Ascending aorta (tissue), 2 donors: ENCODE measurements at places on chromosomes 2 and 18.

DNA sequence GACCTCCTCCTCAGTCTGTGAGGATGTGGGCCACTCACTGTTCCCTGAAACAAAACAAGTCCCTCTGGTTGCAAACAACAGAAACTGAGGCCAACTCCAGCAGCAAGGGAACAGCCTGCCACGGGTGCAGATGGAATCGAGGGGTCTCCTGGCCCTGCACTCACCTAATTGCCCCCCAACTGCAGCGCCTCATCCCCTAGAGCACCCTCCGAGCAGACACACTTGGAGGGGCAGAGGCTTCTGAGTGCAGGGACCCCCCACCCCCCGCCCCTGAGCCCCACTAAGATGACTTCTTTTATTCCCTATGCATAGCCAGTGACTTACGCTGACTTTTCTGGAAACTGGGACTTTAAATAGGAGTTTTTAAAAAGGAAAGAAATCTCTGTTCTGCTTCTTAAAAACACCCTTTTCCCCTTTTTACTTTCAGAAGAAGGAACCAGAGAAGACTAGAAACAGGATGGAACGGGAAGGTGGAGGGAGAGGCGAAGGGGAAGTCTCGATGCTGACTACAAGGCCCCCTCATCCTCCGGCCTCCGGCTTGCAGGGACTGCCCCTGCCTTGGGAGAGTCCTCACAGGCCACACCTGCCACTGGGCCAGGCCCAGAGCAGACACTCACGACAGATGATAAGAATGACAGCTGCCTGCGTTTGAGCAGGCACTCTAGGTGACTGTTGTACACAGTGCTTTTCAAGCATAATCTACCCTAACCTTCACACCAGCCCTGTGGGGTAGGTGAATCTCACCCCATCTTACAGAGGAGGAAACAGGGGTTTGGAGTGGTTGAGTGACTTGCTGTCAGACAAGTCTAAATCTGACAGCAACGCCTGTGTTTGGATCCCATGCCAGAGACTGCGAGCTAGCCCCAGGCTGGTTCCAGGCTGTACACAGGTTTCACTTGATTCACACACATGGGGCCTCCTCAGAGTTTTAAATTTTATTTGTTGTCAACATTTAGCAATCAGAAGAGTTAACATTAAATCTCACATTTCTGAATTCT, 28.2 kb upstream of the BIN1 start:
- H3K36me3 ChIP-seq = no peaks in the 10 kb centered on the region
- H3K4me1 ChIP-seq = no peaks in the 10 kb centered on the region
- no peaks in the 10 kb centered on the region for H3K27me3 ChIP-seq
- peak overlapping the region; percentile 32 for H3K27ac ChIP-seq

DNA sequence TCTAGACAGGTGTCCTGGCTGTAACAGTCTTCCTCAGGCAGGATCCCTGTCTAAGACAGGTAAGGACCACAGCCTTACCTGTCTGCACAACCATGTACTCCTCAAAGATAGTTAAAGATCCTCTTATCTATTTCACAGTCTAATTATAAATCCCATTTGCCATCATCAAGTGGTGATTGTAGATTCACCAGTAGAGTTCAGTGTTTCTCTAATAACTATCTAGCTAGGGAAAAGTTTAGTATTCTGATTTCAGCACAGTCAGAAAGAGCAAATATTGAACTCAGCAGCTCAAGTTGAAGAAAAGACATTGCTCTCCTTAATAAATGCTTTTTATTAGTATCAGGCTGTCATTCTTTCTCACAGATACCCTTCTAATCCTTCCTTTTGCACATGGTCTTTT, 1305.5 kb upstream of the NXPH2 start:
- no peaks in the 10 kb centered on the region for H3K36me3 ChIP-seq
- no peaks in the 10 kb centered on the region for H3K27me3 ChIP-seq
- no peak overlapping the region for H3K4me3 ChIP-seq
- no peaks in the 10 kb centered on the region for H3K4me1 ChIP-seq
- H3K27ac ChIP-seq = no peak overlapping the region

- H3K4me3 ChIP-seq = no peak overlapping the region
- H3K36me3 ChIP-seq = no peaks in the 10 kb centered on the region
- H3K4me1 ChIP-seq = no peaks in the 10 kb centered on the region
Measured at GRCh38 chr18:78268226-78268988, 711.2 kb upstream of the SALL3 start.

- no peak for DNase-seq
- H3K36me3 ChIP-seq = no peaks in the 10 kb centered on the region
- no peaks in the 10 kb centered on the region for H3K4me1 ChIP-seq
- no peak overlapping the region for H3K4me3 ChIP-seq
- no peak overlapping the region for H3K27ac ChIP-seq
Measured at GRCh38 chr2:164600763-164601162, 20.5 kb downstream of the GRB14 start.

GRCh38 chr2:101409699-101410098, 22.4 kb upstream of the CREG2 start:
- H3K36me3 ChIP-seq = no peaks in the 10 kb centered on the region
- H3K4me3 ChIP-seq = no peak overlapping the region
- no peaks in the 10 kb centered on the region for H3K4me1 ChIP-seq
- DNase-seq = no peak
- no peak overlapping the region for H3K27ac ChIP-seq

DNA sequence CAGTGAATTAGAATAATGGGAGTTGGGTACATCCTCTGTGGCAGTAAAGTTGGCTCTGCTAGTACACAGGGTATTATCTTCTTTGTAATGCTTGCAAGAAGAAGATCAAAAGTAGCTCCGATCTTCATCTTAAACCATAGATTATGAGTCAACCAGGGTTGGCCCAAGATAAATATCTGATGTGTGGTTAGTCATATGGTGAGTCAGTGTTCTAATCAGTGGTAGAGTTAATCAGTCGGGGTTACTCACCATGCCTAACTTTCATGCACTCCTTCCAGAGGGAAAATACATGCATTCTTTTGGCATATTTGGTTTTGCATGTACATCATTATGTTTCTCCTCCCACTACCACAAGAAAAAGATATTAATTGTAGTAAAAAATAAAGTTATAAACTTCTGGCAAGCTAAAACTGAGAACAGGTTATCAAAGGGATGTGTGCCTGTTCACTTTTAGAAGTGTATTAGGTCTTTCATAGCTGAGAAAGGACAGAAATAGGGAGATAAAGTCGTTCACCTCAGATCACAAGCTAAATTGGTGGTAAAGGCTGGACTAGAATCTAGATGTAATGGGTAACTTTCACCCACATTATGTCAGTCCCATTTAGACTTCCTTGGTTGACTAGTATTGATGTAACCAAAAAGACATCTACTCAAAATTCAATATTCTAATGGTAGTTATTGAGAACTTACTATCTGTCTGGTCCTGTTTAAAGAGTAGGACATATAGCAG, 684.4 kb downstream of the IRS1 start:
- no peaks in the 10 kb centered on the region for H3K36me3 ChIP-seq
- no peak for DNase-seq
- H3K27me3 ChIP-seq = no peaks in the 10 kb centered on the region
- no peak overlapping the region for H3K27ac ChIP-seq

GRCh38 chr2:27347641-27348040, 8.9 kb downstream of the GTF3C2 start:
- no peaks in the 10 kb centered on the region for H3K4me1 ChIP-seq
- H3K4me3 ChIP-seq = no peak overlapping the region
- no peak overlapping the region for H3K27ac ChIP-seq
- peaks cover 13% of the 10 kb centered on the region for H3K36me3 ChIP-seq
- H3K27me3 ChIP-seq = no peaks in the 10 kb centered on the region

DNA sequence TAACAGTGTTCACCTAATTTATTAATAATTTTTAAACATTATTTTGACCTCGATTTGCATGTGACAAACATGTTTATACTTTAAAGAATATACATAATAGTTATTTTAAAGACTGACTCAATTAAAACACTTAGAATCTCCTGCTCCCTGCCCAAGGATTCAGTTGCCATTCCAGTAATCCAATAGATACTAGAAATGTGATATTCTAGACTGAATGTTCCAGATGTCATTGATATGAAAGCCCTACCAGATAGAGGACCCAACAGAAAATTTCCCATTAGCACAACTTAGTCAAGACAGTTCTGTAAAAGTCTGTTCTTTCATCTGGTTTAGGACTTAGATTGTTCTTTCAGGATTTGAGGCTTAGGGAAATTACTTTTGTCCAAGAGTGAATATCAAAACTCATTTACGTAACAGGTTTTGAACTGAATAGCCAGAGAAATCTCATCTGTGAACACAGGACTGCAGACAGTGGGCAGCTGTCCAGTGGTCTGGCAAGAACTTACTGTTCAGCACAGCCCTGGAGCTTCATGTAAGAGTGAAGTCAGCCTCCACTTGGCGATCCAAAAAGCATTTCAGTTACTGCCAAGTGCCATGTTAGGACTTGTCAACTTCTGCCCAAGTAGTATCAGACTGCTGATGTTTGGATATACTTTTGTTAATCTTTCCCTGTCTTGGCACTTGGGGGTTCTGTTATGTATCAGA, 77.5 kb downstream of the OSBPL6 start:
- no peaks in the 10 kb centered on the region for H3K27me3 ChIP-seq
- H3K36me3 ChIP-seq = no peaks in the 10 kb centered on the region
- H3K27ac ChIP-seq = peak overlapping the region; percentile 49
- DNase-seq = peak; percentile 76

DNA sequence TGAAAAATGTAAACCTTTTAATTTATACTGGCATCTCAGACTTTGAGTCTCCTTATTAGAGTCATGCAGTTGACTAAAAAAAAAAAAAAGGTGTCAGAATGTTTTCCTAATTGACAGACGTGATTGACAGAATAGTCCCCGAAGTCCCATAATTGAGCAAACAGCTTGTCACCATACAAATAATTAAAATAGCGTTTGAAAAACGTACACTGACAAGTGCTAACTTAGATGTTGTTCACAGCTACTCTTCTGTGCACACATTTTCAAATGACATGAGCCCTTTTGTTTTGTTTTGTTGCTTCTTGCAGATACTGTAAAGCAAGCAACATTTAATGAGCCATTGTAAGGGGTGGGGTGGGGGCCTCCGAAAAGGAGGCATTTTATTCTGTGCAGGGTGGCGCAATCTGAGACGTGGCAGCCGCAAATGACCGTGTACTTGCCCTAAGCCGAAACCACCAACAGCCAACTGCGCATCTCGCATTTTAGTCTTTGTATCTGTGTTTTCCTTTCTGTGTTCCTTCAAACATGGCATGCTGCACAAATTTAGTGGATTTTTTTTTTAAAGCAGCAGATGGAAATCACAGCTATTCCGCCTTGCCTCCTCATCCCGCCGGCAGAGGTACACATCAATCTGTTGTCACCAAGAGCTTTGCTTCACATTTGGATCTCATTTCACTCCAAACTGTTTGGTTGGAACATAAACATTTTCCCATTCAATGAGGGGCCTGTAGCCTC, 52.4 kb downstream of the LPIN1 start:
- no peaks in the 10 kb centered on the region for H3K4me1 ChIP-seq
- H3K27ac ChIP-seq = no peak overlapping the region
- H3K4me3 ChIP-seq = no peak overlapping the region
- no peaks in the 10 kb centered on the region for H3K27me3 ChIP-seq
- peaks cover 62% of the 10 kb centered on the region for H3K36me3 ChIP-seq

- no peaks in the 10 kb centered on the region for H3K27me3 ChIP-seq
- H3K36me3 ChIP-seq = peaks cover 95% of the 10 kb centered on the region
- no peak overlapping the region for H3K4me3 ChIP-seq
- no peak overlapping the region for H3K27ac ChIP-seq
- no peak for DNase-seq
Measured at GRCh38 chr18:59343926-59344325, 15.1 kb downstream of the LMAN1 start.
